ENCODE measurements at places on chromosomes 12 and 14. TPM values are rescaled to one million over a fixed set of nuclear protein-coding genes. Genes with fewer than 3 reads are reported as not detected.
A peak's percentile ranks its signal among the peaks of the same experiment; 100 is the strongest.

GRCh38 chr12:112035219-112035785 is 22.1 kb downstream of the ERP29 start:
- no peak for DNase-seq

DNA sequence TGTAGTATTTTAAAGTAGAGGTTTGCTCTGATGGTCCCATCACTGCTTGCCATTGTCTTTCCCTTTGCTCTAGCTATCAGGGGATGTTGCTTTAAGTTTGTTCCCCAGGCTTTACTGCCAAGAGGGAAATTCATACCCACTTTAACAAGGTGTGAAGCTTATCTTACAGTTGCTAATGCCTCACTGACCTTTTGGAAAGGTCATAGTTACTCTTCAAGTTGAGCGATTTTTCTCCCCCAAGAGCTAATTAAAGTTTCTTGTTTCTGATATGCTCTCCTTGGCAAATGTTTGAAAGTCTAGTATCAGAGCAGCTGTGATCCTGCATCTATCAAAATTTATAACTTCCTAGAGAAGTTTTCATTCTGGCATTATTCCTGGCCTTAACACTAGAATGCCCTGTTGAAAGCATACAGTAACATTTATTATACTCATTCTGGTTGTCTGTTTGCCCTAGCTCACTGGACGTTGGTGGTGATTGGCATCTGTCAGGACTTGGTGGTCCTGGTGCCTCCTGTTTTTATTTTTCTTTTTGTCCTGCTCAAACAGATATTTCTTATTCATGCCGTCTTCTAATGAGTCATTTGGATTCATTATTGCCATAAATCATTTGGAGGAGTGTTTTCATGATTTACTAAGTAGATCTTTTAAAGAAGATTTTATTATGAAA is 8.1 kb downstream of the ATP2A2 start:
- DNase-seq = no peak

DNA sequence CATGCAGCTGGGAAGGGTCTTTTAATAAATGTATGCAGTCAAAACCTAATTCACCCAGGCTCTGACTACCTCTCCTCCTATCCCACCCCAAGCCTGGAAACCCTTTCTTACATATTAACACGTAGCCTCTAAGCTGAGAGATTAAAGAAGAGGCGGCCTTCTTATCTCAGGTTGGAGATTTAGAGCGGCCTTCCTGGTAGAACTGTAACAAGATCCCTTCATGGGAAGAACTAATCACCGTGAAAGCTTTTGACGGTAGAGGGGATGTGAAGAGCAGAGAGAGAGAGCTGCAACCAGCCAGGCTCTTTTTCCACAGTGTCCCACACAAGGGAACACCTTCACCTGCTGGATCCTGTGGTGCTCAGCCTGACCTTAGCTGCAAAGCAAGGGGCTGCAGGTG is 367.4 kb downstream of the MED13L start:
- no peak for DNase-seq

DNA sequence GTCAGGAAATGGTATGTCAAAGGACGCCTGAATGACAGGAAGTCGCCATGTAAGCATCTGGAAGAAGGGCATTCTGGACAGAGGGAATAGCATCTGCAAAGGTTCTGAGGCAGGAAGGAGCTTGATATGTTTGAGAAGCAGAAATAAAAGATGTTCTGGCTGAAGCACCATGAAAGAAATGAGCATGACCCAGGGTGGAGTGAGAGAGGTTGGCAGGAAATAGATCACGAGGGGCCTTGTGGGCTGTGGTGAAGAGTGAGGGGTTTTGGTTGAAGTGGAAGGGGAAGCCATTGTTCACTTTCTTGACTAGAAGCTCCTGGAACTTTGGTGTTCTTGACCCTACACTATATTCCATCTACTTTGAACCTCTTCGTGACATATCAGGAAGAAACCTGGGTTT is 99.4 kb upstream of the PARP11 start:
- DNase-seq = no peak

DNA sequence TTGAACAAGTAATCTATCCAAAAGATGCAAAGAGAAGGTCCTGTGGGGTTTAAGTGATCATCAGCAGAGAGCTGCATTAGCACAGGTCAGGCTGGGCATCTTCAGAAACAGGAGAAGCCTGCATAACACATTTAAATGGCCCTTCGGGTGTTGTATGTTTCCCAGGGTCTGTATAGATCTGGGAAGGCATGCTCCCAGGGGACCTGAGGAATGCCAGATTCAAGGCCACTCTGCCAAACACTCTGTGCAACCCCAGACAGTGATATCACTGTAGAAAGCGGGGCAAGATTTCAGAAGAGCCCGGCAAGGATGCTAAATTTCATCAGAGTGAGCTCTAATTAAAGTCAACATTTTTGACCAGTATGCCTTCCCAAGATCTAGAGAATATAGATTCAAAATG is 92.9 kb downstream of the ARMH4 start:
- no peak for DNase-seq

GRCh38 chr12:43100231-43100630 is 451.8 kb downstream of the ADAMTS20 start:
- DNase-seq = no peak

GRCh38 chr14:85165094-85165493 is 364.9 kb upstream of the FLRT2 start:
- DNase-seq = peak; percentile 42

GRCh38 chr12:92740411-92740810 is 37.6 kb downstream of the PLEKHG7 start:
- DNase-seq = no peak

- DNase-seq = no peak
Observed at GRCh38 chr14:66471584-66471983, 14.6 kb upstream of the CCDC196 start.

DNA sequence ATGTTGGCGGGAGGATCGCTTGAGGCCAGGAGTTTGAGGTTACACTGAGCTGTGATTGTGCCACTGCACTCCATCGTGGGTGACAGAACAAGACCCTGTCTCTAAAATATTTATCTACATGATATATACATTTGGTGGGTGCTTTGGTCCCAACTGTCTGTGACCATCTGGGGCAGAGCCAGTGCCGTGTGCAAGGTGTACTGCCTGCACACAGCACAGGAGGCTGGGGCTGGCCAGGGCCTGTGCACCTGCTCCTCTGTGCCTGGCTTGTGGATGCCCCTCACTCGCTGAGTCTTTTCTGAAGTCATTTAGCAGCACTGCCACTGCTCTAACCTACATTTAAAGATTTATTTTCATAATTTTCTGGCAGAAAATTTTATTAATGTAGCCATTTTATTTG is 58.7 kb downstream of the TRAF3 start:
- no peak for DNase-seq

GRCh38 chr14:102630881-102631280 is 38.4 kb downstream of the RCOR1 start:
- DNase-seq = no peak

DNA sequence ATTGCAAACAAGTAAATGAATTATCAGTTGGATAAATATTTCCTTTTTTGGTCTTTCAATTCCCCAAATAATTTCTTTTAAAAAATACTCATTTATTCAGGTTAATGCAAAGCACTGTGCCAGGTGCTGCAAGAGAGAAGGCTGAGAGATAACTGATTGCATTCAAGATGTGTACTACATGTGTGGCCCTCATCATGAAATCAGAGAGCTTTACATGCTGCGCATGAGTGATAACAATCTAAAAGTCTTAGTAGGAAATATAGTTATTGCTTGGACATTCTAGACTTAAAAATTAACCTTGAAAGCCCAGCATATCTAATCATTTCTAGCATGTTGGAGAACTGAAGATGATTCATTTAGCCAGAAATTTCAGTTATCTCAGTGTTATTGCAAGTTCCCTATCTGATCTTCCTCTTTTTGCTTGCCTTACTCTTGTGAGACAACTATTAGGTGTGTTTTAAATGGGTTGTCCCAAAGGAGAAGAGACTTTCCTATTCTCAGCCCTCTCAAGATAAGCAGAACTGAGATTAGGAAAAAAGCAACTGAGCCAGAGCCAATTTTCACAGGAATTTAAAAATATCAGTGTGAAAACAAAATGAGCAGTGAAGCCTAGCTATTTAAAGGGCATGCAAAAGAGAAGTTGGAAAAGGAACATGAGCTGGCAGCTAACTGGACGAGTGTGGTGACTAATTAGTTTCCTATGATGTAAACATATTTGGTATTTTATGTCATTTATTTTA is 60.9 kb downstream of the PLEKHA5 start:
- DNase-seq = no peak

DNA sequence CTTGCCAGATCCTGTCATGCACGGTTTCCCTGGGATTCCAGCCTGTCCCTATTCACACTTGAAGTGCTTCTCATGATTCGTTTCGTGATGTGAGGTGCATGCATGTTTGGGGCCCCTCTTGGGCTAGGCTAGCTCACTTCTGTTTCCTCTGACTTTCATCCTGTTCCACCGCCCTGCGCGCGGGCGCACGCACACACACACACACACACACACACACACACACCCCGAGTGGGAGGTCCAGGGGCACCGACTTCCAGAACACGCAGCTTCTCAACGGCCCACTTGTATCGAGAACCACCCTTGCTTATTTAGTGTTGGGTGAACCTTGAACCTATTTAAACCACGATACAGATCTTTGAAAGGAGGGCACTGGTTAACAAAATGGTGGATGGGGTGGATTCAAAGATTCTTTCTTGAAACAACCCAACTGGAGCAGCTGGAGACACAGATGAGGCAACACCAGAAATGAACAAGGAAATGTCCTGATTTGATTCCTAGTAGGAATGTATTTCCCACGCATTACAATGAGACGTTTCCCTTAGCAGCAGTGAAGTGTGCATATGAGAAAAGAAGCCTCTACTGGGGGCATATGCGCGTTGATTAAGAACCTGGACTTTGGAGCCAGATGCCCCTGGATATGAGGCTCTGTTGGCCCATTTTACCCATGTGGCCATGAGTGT is 16.3 kb downstream of the ELK3 start:
- no peak for DNase-seq

DNA sequence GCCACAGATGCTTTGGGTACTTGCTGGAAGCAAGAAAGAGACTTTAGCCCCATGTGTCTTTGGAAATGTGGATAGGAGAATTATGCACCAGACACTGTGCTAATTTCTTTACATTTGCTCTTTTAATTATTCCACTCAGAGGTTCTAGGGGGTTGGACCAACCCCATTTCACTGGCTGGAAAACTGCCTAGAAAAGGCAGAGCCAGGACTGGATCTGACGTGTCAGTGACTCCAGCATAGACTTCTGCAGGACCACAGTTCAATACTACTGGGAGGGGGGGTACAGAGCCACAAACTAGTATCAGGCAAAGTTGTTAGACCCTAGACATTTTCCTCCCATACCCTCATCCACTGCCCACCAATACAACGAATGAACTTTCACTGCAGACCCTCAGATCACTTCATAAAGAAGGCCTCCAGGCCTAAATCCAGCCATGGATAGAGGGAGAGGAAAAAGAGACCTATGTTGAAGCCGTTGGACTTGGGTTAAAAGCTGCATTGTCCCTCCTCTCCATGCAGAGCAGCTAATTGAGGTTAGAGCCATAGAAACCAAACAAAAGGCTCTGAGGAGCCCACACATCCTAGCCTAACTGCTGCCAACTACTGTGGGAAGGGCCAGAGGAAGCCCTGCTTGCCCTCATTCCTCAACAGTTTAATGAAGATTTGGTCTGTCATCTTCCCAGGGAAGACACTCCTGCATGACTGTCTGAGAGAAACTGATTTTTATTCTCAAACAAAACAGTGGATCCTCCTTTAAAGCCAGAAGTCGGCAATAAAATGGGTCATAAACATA is 68.7 kb downstream of the STON2 start:
- no peak for DNase-seq

DNA sequence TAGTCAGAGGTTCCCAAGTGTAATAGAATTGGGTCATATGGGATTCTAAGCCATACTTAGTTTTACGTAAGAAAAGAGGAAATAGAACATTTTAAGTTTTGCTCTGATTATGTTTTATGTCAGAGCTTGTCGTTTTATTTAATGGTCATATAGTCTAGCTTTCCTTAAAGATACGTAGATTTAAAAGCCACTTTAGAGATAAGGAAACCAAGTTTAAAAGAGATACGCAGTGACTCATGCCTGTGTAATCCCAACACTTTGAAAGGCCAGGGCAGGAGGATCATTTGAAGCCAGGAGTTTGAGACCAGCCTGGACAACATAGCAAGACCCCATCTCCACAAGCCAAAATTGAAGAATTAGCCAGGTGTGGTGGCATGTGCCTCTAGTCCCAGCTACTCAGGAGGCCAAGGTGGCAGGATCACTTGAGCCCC is 19.5 kb downstream of the MAPK1IP1L start:
- no peak for DNase-seq

The PCNX1 gene
- total RNA-seq = 22.9 TPM

The NRXN3 gene
- 0.92 TPM for total RNA-seq

The KCNMB4 gene
- 2.2 TPM for total RNA-seq

The SUDS3 gene
- 43.2 TPM for total RNA-seq

The ANAPC5 gene
- total RNA-seq = 96.8 TPM

The ANKS1B gene
- total RNA-seq = not detected

The NXPH4 gene
- 2.5 TPM for total RNA-seq

The SSTR1 gene
- 0.63 TPM for total RNA-seq

The SLC7A8 gene
- total RNA-seq = 0.29 TPM

The MYF6 gene
- not detected for total RNA-seq

The GALNT8 gene
- 0.35 TPM for total RNA-seq

The RAB3IP gene
- 12.9 TPM for total RNA-seq

The PTCSC3 gene
- not detected for total RNA-seq
